ENCODE measurements at places on chromosomes 1 and 21. TPM values are rescaled to one million over a fixed set of nuclear protein-coding genes. Genes with fewer than 3 reads are reported as not detected.

Gene SNX7
- total RNA-seq: 59.9 TPM

GRCh38 chr21:41294548-41295231 lies 21.9 kb upstream of the FAM3B start:
- DNase-seq: no peak

DNA sequence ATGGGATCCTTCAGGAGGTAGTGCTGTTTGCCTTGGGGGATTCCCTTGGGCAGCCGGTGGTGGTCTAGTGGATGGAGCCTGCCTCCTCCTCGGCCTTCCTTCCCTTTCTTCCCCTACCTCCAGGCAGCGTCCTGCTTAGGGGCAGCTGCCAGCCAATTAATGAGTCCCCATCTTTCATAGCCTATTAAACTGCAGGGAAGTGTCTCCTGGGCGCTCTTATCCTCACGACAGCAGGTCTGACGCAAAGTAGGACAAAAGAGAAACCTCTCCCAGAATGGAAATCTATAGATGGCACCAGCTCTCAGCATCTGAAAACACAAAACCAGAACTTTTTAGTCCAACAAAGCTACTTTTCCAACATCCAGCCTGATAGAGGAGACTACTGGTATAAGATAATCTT lies 69.3 kb downstream of the ELAVL4 start:
- DNase-seq: no peak

GRCh38 chr1:31483012-31483946 lies 70.3 kb downstream of the SERINC2 start:
- peak; percentile 85 for DNase-seq

GRCh38 chr1:94324178-94324544 lies 86.8 kb upstream of the ARHGAP29 start:
- DNase-seq: no peak
